Activated CD8-positive, alpha-beta T cell treated with anti-CD3 and anti-CD28 coated beads for 36 hours (primary cell): ENCODE measurements at places on chromosomes 6 and 20. TPM values are rescaled to one million over a fixed set of nuclear protein-coding genes. Genes with fewer than 3 reads are reported as not detected.
A peak's percentile ranks its signal among the peaks of the same experiment; 100 is the strongest.

DNA sequence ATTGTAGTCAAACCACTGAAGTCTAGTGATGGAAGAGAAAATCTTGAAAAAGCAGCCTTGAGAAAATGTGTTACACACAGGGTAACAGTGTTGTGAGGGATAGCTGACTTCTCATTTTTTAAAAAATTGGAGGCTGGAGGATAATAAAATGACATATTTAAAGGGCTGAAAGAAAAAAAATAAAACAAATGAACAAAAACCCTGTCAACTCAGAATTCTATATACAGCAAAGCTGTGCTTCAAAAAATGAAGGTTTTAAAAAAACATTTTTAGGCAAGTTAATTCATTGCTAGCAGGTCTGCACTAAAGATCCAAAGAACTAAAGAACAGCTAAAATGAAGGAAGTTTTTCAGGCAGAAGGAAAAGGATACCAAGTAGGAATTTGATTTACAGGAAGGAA lies 31.1 kb downstream of the VTA1 start:
- peaks cover 50% of the 10 kb centered on the region for H3K36me3 ChIP-seq
- no peak for DNase-seq
- H3K4me3 ChIP-seq, result no peak overlapping the region
- H3K4me1 ChIP-seq, result no peaks in the 10 kb centered on the region
- no peak overlapping the region for H3K27ac ChIP-seq

GRCh38 chr6:167350275-167350696 lies 25.4 kb downstream of the TTLL2 start:
- no peak for DNase-seq
- H3K4me3 ChIP-seq, result peak overlapping the region; percentile 72
- H3K4me1 ChIP-seq, result peaks cover 19% of the 10 kb centered on the region
- H3K27ac ChIP-seq, result peak overlapping the region; percentile 66

GPR63 gene
- 0.92 TPM for total RNA-seq

TRIM31 gene
- total RNA-seq, result not detected

AGER gene
- total RNA-seq, result 15.5 TPM
